ENCODE measurements at places on chromosomes 1 and 21.

- no peak for DNase-seq
These were observed 378.7 kb downstream of the KCNT2 start for GRCh38 chr1:196229546-196229945.

DNA sequence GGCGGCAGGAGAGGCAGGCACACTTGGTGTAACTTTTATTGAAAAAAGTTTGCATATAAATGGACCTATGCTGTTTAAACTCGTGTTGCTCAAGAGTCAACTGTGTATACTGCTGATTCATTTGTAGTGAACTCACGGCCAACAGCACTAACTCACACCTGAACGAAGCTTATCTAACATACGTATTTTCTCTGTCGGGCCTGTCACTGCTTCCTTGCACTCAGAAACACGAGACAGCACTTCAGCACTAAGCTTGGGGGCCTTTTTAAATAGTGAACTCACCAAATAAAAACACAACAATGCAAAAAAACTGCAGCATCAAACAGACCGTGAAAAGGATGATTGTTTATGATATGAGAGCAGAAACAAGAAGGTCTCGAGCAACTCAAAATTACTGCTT lies 58.9 kb upstream of the NEK2 start:
- no peak for DNase-seq

DNA sequence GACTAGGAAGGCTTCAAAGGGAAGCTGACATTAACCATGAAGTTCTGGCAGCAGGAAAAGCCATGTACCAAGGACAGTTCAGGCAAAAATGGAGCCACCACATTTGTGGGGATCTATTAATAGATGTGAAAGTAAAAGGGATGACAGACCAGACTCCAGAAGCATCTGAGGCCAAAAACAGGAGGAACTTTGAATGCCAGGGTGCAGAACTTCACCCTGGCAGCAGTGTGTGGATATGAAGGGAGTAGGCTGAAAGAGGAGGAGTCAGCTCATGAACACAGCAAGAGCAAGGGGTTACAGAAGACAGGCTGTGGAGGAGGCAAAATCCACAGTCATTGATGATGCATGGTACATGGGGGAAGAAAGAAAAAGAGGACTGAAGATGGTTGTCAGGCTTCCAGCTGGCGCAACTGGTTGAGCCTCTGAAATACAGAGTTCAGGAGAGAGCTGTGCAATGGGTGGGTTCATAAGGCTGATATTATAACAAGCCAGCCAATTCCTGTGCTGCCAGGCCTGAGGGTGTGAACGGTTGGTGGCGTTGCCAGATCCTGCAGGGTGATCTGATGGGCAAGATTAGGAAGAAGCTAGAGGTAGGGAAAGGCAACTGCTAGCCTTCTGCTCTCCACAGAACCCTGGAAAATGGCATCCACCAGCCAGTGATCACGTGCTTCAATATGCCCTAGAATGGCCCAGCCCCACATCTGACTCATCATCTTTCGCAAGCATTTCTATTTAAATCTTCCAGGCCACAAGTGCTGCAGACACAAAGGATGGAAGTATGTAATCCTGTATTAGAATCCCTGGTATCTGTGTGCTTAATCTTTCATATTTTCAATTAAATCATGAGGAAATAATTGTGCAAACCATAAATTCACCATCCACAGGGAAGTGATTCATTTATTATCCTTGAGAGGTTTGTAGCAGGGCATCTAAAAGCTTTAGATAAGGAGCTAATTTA lies 81.9 kb downstream of the SLC25A24 start:
- DNase-seq: no peak

GRCh38 chr1:43272161-43272560 lies 2.4 kb downstream of the TMEM125 start:
- no peak for DNase-seq

DNA sequence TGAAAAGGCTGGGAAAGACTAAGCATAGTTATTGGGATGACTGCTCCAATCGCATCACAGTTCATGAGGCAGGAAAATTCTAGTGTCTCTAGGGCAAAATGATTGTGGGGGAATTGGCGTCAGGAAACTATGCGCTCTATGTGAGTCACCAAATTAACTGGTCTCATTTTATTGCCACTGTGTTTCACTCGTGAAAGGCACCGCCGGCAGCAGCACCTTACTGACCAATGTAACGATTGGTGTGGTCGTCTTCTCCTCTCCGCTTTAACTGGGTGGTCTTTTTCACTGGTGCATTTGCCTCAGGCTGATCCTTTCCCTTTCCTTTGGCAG lies 83.5 kb downstream of the SPAG17 start:
- DNase-seq: no peak

DNA sequence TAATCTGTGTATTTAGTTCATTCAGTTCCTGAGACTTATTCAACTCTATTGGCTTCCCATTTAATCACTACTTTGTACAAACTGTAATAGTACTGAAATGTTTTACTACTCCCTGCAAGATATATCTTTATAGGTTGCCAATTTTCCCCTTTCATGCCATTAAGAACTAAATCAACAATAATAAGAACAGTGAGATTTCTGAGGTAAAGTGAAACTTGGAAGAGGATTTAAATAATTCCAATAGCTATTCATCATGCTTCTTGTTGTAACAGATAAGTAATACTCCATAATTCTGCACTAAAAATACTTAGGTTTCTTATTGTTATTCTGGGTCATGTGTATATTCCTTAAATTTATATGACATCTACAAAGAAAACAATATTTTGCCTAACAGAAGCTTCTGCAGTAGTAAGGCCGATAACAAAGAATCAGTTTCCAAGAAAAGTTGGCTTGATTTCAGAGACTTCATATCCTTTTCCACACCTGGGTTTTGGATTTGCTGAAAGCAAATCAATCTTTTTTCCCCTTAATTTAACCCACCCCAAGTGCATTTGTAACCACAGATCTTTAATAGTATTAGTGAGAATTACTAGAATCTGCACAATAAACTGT lies 258.3 kb downstream of the FAF1 start:
- no peak for DNase-seq

DNA sequence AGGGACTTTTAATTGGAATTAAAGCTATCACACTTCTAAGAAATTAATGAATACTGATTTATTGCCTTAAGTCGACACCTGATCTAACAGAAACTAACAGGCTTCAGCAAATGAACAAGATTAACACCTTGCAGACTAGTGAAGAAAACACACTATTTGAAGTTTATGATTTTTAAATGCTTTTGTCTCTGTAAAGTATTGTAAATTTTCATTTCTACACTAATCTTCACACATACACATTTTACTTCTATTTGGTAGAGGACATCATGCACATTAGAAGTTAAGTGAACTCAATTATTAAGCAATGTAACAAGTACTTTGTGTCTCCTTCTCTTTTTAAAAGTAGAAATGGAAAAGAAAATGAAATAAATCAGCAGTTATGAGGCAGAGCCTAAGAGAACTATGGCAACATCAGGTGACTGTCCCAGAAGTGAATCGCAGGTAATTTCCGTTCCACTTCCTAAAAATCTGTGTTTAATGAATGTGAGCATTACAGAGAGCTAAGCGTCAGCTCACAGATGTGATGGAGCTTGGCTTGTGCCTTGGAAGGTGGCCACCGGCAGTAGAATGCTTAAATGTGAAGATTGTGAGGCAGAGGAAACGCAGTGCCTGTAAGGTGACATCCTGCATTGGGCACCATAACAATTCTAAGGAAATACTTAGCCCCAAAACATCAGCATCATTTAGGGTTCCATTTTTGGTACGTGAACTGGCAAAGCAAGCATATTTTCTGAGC lies 1.2 kb downstream of the PRMT2 start:
- DNase-seq: no peak

- DNase-seq: no peak
These were observed 12.7 kb upstream of the RWDD3 start for GRCh38 chr1:95221306-95221705.

DNA sequence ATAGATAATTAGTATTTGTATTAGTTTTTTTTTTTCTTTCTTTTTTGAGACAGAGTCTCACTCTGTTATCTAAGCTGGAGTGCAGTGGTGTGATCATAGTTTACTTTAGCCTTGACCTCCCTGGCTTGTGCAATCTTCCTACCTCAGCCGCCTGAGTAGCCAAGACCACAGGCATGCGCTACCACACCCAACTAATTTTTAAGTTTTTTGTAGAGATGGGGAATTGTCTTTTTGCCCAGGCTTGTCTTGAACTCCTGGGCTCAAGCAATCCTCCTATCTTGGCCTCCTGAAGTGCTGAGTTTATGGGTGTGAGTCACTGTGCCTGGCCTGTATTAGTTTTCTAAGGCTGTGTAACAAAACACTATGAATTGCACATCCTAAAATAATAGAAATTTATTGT lies 58.3 kb downstream of the MSH4 start:
- no peak for DNase-seq

DNA sequence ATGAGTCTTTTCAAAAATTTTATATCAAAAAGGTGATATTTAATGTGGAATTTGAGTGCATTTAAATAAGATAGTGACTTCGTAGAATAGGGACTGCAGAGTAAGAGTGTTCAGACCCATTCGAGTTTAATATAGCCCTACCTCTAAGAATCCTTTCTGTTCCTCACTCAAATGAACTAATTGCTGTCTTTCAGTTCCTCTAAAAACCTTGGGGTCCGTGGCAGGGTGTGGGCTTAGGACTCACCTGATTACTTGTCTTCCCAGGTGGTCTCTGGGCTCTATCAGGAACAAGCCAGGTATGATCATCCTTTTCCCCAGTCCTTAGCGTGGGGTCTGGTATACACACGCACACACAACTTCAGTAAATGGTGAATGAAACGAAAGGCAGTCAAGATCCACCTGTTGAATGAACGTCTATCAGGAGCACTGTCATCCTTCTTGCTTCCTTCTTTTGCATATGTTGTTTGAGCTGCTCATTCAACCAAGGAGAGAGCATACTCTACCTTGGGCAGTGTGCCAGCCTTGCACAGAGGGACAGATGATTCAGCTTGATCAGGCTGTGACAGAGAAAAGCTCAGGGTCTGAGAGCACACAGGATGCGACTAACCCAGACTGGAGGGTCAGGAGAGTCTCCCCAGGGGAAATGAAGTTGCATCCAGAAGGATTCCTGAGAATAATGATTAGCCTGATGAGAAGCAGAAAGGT lies 1.2 kb upstream of the RNF11 start:
- DNase-seq: peak; percentile 40

GRCh38 chr21:46489800-46490199 lies 31.1 kb downstream of the DIP2A start:
- no peak for DNase-seq

DNA sequence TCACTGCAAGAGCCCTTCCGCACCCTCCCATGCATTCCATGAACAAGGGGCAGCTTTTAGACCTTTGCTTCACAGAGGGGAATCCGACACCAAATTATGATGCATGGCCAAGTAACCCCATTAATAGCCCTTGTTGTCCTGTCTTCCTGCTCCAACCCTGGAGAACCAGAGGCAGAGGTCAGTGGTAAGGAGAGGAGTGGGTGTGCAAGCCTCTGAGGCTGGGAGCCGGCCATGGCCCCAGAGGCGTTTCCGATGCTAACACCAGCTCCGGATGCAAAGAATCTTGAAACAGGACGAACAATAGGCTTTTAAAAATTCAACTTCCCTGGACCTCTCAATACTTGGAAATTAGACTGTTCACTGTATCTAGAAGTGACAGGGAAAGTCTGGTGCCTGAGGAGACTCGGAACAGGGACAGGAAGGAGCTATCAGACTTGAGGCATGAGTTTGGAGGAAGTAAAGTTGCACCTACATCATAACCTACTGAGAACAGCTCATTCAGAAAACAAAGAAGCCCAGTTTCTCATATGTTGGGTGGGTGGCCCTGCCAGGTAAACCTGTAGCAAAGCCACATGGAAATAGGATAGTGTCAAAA lies 101.2 kb upstream of the ERG start:
- no peak for DNase-seq

- DNase-seq: no peak
These were observed 81.6 kb upstream of the IVNS1ABP start for GRCh38 chr1:185398599-185398998.

GRCh38 chr1:23149114-23149513 lies 19.5 kb downstream of the LUZP1 start:
- DNase-seq: no peak

All from activated CD4-positive, alpha-beta T cell treated with anti-CD3 and anti-CD28 coated beads, Interleukin-2, amount 50 U/mL, for 1 hour (primary cell).